Keratinocyte (primary cell): ENCODE measurements at places on chromosomes 1 and 21.

DNA sequence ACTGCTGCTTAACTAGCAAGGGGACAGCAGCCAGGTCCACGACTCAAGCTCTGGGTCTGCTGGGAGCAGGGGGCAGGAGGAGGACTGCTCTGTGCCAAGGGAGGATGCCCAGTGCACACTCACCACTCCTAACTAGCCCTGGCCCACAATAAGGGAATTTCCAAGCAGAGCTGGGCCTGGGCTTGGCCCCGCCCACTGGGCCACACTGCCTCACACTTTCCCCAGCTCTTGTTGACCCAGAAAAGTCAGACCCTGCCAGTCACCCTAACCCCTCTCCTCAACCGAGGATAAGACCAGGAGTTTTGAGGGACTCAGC, 18.7 kb downstream of the SLC9A1 start:
- no peak for DNase-seq

- DNase-seq = peak; percentile 100
These were observed 27.2 kb downstream of the ERI3 start for GRCh38 chr1:44327679-44328491.

DNA sequence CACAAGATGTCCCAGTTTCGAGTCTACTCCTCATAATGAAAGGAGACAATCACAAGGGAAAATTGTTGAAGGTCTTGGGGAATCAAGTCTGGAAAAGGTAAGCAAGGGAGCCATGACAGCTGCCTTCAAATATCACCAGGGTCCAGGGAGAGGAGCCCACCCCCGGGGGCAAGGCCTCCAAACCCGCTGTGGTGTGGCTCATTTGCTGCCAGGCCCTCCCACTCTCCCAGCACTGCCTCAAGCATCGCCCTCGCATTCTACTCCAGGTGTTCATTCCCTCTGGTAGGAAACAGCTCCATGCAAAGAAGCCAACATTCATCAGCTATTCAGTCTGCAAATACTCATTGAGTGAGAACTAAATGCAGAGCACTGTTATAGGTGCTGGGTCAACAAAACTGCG, 8.6 kb downstream of the S100A9 start:
- DNase-seq = no peak

GRCh38 chr1:40477678-40478053, 576 bp downstream of the ZFP69 start:
- DNase-seq = no peak

DNA sequence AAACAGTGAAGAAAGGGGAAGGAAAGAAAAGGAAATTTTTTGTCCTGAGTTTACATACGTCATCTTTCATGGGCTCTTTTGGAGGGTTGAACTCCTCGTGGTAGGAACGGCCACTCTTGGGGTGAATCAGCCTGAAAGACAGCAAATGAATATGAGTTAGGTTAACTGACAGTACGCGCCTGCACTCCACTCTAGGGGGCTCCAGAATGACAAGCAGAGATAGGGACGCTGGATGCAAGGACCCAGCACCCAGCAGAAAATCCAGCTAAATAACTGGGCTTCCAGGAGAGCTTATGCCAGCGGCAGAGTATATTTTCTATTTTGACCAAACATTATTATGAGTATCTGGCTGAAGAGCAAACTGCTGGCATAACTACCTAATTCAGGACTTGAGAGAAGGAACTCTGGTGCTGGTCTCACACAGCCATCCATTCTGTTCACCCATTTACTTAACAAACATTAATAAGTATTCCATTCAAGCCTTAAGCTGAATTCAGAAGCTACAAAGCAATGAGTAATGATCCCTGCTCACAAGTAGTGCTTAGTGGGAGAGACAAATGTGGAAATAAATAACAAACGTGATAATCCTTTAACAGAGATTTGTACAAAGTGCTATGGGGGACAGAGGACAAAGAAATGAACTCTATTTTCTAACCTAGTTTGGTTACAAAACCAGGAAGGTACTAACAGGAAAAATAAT, 22.1 kb downstream of the AK2 start:
- no peak for DNase-seq
